ENCODE measurements at places on chromosomes 12 and 14.

DNA sequence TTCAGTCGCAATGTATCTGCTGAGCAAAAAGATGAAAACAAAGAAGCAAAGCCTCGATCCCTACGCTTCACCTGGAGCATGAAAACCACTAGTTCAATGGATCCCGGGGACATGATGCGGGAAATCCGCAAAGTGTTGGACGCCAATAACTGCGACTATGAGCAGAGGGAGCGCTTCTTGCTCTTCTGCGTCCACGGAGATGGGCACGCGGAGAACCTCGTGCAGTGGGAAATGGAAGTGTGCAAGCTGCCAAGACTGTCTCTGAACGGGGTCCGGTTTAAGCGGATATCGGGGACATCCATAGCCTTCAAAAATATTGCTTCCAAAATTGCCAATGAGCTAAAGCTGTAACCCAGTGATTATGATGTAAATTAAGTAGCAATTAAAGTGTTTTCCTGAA is 19.8 kb downstream of the CKB start:
- DNase-seq: no peak

DNA sequence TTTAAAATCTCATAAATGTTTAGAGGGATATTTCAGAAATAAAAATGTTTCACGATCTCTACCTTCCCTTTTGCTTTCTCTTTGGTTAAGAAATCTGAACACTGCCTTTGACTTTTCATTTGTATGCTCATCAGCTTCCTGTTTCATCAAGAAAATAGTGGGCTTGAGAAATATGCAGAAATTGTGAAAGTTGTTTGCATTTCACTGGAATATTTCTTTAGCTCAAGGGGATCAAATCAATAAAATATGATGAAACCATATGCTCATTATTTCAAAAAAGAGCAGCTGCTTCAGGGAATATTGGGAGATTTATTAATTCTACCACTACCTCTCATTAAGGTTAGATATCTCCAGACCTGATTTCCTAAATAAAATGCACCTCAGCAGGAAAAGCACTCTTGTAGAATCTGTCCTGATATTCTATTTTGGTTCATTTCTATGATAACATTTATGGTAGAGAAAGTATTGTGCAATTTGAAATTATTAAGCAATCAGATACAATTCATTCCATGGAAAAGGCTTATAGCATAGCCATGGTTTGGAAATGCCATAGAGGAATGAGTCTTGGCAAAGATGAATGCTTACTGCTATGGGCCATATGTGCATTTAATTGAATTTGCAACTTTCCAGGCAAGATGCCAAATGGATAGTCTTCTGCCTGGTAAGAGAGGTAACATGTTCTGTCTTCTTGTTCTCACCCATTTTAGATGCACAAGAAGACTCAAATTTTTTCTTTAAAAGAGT is 212.6 kb upstream of the SLC16A7 start:
- DNase-seq: no peak

DNA sequence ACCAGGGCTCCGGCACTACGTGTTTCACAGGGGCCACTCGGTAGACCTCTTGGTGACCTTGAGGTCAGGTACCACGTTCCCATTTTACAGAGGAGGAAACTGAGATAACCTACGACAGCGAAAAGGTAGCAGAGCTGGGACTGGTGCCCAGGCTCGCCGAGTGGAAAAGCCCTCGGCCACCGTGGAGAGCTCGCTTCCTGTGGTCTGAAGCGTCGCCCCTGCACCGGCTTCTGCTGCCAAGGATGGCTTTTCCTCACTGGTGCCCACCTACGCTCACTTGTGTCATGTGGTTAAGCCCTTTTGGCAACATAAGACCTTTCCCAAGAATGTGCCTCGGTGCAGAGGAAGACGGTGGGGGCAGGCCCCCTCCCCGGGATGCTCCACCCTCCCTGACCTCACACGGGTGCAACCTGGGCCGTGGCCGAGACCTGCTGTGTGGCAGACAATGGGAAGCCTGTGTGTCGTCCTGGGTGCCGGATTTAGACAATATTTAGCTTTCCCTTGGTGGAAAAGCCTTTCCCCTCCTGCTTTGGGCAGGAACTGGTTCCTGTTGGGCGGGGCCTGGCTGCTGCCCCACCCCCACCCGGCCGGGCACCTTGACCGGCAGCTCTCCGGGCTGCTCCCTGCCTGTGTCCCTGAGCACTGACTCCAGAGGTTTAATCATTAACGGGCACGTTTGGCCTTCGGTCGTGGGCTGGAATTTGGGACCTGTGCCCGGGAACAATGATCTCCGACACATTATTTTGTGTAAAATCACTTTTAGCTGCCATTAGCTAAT is 32.4 kb upstream of the PPP1R13B start:
- DNase-seq: no peak

- no peak for DNase-seq
These were observed 61.1 kb downstream of the PITPNM2 start for GRCh38 chr12:123089631-123090353.

DNA sequence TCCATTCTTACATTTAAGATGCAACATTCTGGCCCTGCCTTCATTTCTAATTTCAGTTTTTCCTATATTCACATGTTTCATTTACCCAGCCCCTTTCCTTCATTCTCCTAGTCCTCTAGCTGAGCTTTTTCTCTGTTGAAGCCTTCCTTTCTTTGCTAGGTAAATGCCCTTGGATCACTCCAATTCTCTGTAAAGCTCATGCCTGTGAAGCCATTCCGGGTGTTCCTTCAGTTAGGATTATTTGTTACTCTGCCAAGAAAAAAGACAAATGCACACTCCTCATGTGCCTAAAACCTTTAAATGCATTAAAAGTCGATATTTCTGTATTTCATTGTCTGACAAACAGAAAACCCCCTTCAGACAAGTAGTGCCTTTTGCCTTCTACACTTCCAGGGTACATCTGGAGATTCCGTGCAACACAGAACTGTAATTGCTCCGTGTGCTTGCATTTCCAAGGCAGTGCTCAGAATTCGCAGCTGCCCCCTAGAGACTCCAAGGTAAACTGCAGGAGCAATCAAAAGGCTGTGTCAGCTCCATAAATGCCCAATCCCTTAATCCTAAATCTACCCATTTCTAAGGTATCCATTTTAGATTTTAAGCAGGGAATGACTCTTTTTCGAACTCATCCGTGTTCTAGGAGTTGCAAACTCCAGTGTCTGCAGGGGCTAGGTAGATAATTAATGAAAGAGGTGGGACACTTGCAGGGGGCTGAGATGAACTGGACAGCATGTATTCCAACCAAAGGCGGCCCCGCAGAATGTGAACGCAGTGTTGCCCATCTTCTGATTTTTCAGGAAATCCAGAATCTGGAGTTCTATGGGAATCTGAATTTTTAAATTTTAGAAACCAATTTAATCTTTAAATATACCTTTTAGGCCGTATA is 320.2 kb downstream of the GRIN2B start:
- DNase-seq: no peak

DNA sequence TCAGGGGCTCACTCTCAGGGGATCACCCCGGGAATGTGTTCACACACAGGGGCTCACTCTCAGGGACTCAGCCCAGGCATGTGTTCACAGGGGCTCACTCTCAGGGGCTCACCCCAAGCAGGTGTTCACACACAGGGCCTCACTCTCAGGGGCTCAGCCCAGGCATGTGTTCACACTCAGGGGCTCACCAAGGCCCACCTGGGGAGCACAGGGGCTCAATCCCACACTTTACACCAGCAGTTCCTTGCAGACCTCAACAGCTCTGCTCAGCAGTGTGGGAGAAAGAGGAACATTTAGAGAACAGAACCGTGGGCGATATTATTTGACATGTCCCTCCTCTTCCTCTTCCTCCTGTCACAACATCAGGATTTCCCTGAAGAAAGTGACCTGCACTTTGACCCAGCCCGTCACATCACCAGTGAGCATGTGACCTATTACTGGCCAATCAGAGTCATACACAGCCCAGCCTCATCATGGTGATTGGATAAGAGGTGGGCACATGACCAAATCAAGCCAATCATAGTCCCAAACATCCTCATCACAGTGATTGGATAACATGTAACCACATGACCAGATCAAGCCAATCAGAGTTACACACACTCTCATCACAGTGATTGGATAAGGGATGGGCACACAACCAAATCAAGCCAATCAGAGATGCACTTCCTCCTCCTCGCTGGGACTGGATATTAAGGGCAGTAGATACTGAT is 359.4 kb upstream of the SFSWAP start:
- no peak for DNase-seq

DNA sequence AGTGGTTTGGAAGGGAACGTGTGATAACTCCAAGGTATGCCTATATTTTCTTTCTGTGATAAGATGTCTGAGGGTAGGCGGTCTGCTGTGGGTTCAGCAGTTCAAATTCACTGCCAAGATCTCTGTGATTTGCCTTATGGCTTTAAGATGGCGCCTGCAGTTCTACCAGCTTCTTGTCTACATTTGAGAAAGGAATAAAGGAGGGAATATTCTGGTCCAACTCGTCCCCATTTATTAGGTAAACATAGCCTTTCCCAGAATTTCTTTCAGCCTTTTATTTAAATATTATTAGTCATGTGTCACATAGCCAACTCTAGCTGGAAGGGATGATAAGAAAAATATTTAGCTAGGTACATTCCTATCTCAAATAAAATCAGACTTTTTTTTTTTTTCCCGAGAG is 48.8 kb downstream of the KCNJ8 start:
- no peak for DNase-seq

DNA sequence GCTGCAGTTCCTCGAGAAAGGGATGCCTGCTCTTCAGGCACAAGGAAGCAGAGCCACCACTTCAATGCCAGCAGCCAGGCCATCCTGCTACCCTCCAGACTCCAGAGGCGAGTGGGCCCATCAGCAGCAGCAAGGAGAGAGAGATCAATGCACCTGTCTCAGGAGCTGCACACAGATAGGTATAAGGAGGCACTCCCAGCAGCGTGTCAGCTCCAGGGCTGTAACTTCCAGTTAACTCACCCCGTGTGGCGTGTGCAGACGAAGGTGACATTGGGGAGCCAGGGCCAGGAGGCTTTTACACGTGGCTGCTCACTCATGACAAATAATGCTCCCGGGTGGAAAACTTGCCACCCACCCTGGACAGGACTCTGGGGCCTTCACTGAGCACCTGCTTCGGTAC is 24.2 kb downstream of the GALNT16 start:
- DNase-seq: no peak

DNA sequence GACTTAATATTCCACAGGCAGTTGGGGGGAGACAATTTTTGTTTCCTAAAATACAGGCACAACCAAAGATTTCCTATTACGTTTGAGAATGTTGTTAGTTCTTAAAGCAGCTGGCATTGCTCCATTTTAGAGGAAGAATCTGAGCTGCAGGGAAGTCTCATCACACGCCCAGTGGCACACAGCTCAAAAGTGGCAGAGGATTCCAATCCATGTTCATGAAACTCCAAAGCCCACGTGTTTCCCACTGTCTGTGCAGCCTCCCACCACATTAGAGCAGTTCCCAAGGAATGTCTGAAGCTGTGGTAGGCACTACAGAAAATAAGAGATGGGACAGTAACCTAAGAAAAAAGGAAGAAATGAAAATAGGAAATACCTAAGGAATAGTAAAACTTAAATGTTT is 6.1 kb upstream of the IL26 start:
- DNase-seq: no peak

GRCh38 chr14:105200641-105201040 is 19.5 kb upstream of the NUDT14 start:
- no peak for DNase-seq

- no peak for DNase-seq
These were observed 36.2 kb downstream of the ETV6 start for GRCh38 chr12:11685716-11686115.

DNA sequence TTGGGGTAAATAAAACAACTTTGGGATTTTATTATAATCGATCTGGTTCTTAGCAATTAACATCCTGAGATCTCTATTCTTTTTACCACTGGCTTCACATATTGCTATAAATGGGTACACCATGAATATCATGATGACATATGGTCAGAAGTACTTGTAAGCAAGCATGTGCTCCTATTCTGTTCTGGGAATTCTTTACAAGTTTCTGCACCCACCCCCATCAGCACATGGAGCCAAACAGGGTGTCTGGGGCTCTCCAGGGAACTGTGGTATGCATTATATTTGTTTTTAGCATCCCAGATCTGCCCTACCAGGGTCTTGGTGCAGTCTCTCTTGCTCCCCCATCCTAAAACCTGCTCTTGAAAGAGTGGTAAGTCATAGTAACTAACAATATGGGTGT is 31.3 kb downstream of the DMAC2L start:
- no peak for DNase-seq

- no peak for DNase-seq
These were observed 284.9 kb downstream of the RAD51B start for GRCh38 chr14:68104518-68104917.

GRCh38 chr12:52686063-52686462 is 5.9 kb upstream of the KRT1 start:
- no peak for DNase-seq

GRCh38 chr14:94756310-94756882 is 13.5 kb downstream of the GSC start:
- no peak for DNase-seq

GRCh38 chr14:92514844-92515514 is 1.4 kb downstream of the RIN3 start:
- no peak for DNase-seq

- no peak for DNase-seq
These were observed 2.5 kb upstream of the CCND2 start for GRCh38 chr12:4270831-4271716.

GRCh38 chr12:119528241-119528640 is 65.3 kb upstream of the TMEM233 start:
- no peak for DNase-seq

DNA sequence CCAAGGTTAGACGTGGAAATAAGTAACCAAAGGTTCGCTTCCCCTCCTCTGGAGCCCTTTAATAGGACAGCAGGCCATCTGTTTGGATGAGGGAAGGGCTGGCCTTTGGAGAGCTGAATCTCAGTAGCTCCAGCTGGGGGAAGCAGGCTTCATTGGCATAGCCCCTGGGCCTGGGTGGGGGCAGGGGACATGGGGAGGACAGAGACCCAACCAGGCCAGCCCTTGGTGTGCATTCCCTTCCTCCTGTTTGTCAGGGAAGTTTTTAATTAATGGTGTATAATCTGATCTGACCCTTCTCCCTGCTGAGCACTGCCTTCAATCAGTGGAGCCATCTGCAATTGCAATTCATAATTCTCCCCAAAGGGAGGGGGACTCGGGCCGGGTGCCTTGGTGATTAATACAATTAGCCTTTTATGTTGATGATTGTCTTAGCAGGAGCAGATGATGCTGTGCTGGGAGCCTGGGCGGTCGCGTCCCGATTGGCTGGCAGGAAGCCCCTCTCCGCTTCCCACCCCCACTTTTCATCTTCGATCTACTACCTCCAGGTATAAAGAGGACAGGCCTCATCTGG is 6.4 kb downstream of the AQP6 start:
- no peak for DNase-seq

- no peak for DNase-seq
These were observed 176.1 kb downstream of the DAD1 start for GRCh38 chr14:22412926-22413411.

DNA sequence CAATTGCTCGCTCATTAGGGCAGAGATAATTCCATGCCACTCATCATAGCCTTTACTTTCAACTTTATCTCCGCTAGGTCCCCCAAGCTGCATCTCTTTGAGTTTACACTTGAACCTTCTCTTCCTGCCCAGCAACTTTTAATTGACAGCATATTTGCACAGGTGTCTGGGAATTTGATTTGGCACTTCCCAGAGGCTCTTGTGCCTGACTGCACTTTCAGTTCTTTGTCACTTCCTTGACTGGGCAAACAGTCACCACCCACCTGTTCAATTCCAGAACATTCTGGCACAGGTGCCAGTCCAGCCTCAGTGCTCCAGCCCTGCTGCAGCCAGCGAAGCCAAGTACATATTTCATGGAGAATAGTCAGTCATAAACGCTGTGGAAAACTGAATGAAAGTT is 110.1 kb upstream of the LRIG3 start:
- DNase-seq: no peak

- DNase-seq: peak; percentile 30
These were observed 96.7 kb downstream of the RFLNA start for GRCh38 chr12:124391340-124392261.
